HFFc6 (cell line): ENCODE measurements at places on chromosomes 16 and 17. TPM values are rescaled to one million over a fixed set of nuclear protein-coding genes. Genes with fewer than 3 reads are reported as not detected.

VTN gene
- 0.57 to 1.1 TPM (median 0.99 TPM) in 3 replicates for total RNA-seq

SULT1A4 gene
- 0.41 to 1.5 TPM (median 0.70 TPM) in 3 replicates for total RNA-seq

RILP gene
- total RNA-seq = 5.1 to 5.4 TPM (median 5.3 TPM) in 3 replicates

NKD1 gene
- total RNA-seq = under 0.01 TPM in 2 of 3 replicates, not detected in the other

MYL11 gene
- 0.90 to 1.2 TPM in 2 of 3 replicates, not detected in the other for total RNA-seq

PPY gene
- total RNA-seq = not detected in 2 replicates

OR3A3 gene
- not detected in 3 replicates for total RNA-seq

KIF2B gene
- not detected in 3 replicates for total RNA-seq

TBC1D3K gene
- not detected in 3 replicates for total RNA-seq

CSF3 gene
- 0.31 to 0.51 TPM (median 0.48 TPM) in 3 replicates for total RNA-seq

CHST6 gene
- total RNA-seq = 0.08 to 0.15 TPM in 2 of 3 replicates, not detected in the other

ITGAX gene
- total RNA-seq = not detected in 3 replicates

CFAP97D1 gene
- not detected in 3 replicates for total RNA-seq

EVI2B gene
- 0.42 and 1.8 TPM in 2 replicates for total RNA-seq

ACE gene
- total RNA-seq = 1.9 and 2.5 TPM in 2 replicates

MFAP4 gene
- total RNA-seq = 19.9 to 46.8 TPM (median 36.8 TPM) in 3 replicates

KRT20 gene
- total RNA-seq = not detected in 3 replicates

PDPR gene
- total RNA-seq = 18.1 to 21.4 TPM (median 18.6 TPM) in 3 replicates

ZC3H7A gene
- total RNA-seq = 52.4 to 61.7 TPM (median 57.0 TPM) in 3 replicates

TPSB2 gene
- not detected in 3 replicates for total RNA-seq
